ENCODE measurements at places on chromosomes 7 and 10. TPM values are rescaled to one million over a fixed set of nuclear protein-coding genes. Genes with fewer than 3 reads are reported as not detected.

- DNase-seq = peak; percentile 15
Measured at GRCh38 chr7:64686493-64687184, 20.7 kb downstream of the ZNF107 start.

- DNase-seq = peak; percentile 37
Measured at GRCh38 chr7:266851-267840, 22.8 kb upstream of the FOXL3 start.

DNA sequence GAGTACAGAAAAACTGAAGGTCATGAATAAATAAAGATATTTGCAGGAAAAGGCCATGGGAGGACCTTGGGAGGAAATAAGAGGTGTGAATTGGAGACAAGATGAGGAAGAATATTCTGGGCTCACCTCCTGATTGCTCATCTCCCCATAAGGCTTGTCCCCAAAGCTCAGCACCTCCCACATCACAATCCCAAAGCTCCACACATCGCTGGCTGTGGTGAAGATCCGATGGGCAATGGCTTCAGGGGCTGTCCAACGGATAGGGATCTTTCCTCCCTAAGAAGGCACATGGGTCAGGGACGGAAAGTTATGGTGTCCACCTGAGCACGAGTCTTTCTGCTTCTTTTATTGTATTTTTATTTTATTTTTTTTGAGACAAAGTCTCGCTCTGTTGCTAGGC is 12.9 kb downstream of the ZYX start:
- no peak for DNase-seq

DNA sequence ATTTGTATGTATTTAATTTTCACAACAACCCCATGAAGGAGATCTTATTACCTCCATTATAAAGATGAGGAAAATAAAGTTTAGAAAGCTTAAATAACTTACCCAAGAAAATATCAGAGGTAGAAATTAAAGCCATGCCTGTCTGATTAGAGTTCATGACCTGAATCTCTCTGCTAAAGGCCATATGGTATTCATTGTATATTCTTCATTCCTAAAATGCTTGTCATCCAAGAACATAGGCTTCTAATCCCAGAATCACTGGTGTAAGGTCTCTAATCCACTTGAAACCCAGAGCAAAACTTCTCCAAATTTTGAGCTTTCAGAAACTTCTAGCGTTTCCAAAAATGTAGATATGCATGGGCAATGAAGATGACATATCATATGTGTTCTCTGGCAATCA is 72.3 kb upstream of the YAE1 start:
- no peak for DNase-seq

DNA sequence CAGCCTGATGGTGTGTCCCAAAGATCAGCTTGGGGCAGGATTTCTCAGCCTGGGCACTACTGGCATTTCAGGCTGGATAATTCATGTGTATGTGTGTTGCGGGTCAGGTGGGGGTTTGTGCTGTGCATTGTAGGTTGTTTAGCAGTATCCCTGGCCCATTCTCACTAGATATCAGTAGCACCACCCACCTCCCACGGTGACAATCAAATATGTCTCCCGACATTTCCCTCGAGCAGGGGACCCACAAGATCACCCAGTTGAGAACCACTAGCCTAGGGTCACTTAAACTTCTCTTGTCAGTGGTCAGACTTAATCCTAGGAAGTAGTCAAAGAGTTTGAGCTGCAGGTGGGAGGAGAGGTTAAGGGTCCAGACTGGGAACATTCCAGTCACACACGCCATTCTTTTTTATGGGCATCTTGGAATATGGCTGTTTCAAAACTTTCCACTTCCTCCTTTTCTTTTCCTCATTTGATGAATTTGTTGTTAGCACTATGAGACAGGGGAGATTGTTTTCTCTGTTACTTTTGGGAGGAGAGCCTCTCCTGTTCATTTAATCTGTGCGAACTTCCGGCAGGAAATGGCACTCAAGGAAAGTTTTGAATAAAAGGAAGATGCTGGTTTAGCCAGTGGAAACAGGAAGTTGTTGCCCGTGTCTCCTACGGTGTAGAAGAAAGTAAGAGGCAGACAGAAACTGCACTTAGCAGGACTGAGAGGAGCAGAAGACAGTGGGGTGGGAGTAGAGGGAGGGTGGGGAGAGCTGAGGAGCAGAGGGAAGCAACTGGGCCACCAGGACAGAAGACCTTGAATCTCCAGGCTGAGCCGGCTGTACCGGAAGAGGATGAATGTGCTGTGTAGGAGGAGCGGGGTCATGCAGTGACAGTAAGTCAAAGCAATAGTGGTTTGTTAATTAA is 17.6 kb upstream of the EXOC6 start:
- DNase-seq = no peak

GRCh38 chr7:107856806-107857540 is 34.0 kb upstream of the DLD start:
- DNase-seq = no peak

DNA sequence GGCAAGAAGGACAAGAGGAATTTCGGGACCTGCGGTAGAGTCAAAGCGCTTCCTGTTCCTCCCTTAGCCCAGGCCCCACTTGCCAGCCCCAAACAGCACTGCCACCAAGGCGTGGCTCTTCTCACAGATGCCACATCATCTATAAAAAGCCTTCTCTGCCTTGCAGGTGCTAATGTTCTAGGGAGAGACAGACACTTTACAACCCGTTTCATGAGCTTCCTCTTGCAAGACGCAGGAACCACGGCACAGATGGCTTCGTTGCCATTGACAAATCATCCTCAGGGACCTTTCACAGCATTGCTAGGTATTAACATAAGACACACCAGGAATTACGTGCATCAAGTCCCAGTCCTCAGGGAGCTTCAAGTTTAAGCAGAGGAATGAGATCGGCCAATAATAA is 180.9 kb downstream of the JCAD start:
- no peak for DNase-seq

- DNase-seq = no peak
Measured at GRCh38 chr7:117774943-117775342, 98.3 kb downstream of the CTTNBP2 start.

- no peak for DNase-seq
Measured at GRCh38 chr7:118305671-118306070, 81.2 kb downstream of the ANKRD7 start.

Gene HIF1AN
- 44.5 TPM for total RNA-seq

Gene NOS3
- 19.4 TPM for total RNA-seq
